ENCODE measurements at places on chromosomes 6 and 20.

DNA sequence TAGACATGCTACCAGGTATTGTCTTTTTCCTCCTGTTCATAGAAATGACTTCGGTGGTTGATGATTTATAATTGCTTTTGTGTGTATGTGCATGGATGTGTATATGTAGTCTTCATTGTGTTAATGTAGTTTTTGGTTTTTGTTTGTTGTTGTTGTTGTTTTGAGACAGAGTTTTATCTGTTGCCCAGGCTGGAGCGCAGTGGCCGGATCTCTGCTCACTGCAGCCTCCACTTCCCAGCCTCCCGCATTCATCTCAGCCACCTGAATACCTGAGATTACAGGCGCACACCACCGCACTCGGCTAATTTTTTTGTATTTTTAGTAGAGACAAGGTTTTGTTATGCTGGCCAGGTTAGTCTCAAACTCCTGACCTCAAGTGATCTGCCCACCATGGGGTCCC, 75.2 kb downstream of the HFE start:
- DNase-seq: no peak

GRCh38 chr6:88611721-88612120, 351.7 kb downstream of the RNGTT start:
- no peak for DNase-seq

GRCh38 chr6:113818578-113818977, 38.6 kb upstream of the MARCKS start:
- no peak for DNase-seq

GRCh38 chr20:1526310-1526709, 31.2 kb downstream of the SIRPD start:
- no peak for DNase-seq

GRCh38 chr20:53582574-53583351, 10.9 kb downstream of the ZNF217 start:
- DNase-seq: no peak

DNA sequence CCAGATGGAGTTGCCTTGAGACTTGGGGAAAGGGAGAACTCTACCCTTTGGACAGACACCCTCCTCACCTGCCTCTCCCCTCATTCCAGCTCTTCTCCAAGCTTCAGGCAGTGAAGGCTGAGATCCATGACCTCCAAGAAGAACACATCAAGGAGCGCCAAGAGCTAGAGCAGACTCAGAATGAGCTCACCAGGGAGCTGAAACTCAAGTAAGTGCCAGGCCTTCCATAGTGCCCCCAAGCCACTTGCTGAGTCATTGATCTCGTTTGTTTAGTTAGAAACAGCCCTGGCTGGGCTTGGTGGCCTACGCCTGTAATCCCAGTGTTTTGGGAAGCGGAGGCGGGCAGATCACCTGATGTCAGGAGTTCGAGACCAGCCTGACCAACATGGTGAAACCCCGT, 39.2 kb downstream of the KIF3B start:
- no peak for DNase-seq

DNA sequence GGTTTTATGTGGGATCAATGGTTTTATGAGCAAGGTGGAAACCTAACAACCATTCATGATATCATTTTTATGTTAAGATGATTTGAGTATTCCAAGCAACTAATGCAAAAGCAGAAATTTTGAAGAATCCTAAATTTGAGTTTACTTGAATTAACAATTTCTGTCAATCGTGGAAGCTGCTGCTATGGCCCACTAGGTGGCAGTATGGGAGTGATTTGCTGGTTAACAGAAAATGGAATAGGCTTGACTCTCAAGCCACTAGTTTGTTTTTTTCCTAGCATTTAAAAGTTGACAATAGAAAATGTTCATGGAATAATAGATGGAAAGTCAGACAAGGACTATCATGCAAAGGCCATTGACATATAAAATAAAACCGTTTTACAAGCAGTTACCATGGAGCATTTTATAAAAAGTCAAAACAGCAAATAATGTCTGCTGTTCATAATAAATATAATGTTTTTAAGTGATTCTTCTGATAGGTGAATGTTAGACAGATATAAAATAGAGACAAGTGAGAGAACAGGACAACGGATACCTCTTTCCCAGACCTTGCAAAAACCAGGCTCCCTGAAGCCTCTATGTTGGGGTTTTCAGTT, 43.0 kb upstream of the TMEM200A start:
- DNase-seq: peak; percentile 63

- DNase-seq: no peak
These were observed 2.9 kb downstream of the TFAP2C start for GRCh38 chr20:56631990-56632327.

GRCh38 chr6:14520536-14520935, 403.0 kb downstream of the CD83 start:
- no peak for DNase-seq

DNA sequence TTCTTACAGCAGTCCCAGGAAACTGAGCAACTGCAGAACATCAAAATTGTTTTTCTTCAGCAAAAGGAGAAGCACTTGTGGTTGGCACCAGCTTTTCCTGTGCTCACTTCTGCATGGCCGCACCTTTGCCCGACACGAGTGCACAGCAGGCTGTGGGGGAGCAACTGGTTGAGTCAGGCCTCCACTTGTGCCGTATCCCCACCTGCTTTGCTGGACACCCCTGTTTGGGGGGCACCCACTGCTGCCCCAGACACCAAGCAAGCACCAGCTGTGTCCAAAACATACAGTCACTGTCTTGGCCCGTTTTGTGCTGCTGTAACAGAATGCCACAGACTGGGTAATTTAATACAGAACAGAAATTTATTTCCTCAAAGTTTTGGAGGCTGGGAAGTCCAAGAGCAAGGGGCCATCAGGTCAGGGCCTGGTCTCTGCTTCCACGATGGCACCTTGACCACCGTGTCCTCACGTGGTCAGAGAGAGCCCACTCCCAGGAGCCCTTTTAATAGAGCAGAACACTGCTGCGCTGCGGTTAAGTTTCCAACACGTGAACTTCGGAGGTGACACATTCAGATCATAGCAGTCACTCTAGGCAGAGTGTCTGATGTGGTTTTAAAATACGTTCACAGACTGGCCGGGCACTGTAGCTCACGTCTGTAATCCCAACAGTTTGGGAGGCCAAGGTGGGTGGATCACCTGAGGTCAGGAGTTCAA, 8.7 kb upstream of the GMEB2 start:
- DNase-seq: no peak

DNA sequence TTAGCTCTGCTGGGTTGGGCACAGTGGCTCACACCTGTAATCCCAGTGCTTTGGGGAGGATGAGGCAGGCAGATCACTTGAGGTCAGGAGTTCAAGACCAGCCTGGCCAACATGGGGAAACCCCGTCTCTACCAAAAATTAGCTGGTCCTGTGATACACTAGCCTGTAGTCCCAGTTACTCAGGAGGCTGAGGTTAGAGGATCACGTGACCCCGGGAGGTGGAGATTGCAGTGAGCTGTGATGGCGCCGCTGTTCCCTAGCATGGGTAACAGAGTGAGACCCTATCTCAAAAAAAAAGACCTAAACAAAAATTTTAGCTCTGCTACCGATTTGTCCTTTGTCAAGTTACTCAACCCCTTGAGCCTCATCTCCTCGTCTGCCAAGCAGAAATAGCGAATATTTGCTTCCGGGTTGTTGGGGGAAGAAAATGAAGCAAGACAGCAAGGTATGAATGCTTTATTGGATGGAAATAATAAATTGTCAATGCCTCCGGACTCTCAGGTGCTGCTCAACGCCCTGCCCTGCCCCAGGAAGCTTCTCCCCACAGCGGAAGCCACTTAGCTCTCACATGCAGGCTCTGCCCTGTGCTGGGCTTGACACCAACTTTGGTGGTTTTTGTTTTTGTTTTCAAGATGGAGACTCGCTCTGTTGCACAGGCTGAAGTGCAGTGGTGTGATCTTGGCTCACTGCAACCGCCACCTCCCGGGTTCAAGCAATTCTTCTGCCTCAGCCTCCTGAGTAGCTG, 24.9 kb upstream of the ITCH start:
- no peak for DNase-seq

- DNase-seq: no peak
These were observed 643.8 kb upstream of the AGPAT4 start for GRCh38 chr6:161917645-161918044.

GRCh38 chr6:169316651-169317050, 63.0 kb upstream of the THBS2 start:
- no peak for DNase-seq

- DNase-seq: no peak
These were observed 43.9 kb downstream of the C20orf203 start for GRCh38 chr20:32629813-32630212.

- DNase-seq: peak; percentile 78
These were observed 84.4 kb downstream of the CRYBG1 start for GRCh38 chr6:106444777-106445507.

GRCh38 chr6:101597693-101598092, 204.2 kb downstream of the GRIK2 start:
- no peak for DNase-seq

DNA sequence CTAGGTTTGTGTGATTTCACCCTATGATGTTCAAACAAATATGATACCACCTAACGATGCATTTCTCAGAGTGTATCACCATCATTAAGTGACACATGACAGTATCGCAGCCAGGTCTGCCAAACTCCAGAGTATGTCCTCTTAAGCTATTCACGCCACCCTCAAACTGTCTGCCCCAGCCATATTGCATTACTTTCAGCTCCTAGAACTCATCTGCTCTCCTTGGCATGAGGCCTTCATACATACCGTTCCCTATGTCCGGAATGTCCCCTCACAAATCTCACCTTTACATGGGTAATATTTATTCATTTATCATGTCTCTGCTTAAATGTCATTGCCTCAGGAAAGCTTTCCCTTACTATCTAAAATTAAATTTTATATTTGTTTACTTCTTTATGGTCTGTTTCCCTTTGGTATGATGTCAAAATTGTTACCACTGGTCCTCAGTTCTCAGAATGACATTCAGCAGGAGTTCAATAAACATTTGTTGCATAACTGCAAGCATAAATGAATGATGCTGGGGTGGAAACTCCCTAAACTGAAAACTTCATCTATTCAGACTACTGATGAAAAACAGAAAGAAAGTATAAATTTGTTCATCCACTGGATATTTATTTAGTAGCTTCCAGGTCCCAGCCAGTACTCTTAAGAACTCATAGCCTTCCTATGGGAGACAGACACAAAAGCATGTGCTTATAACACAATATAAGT, 3.2 kb downstream of the SESN1 start:
- DNase-seq: no peak

GRCh38 chr6:50047026-50047425, 2.7 kb downstream of the DEFB112 start:
- DNase-seq: no peak

DNA sequence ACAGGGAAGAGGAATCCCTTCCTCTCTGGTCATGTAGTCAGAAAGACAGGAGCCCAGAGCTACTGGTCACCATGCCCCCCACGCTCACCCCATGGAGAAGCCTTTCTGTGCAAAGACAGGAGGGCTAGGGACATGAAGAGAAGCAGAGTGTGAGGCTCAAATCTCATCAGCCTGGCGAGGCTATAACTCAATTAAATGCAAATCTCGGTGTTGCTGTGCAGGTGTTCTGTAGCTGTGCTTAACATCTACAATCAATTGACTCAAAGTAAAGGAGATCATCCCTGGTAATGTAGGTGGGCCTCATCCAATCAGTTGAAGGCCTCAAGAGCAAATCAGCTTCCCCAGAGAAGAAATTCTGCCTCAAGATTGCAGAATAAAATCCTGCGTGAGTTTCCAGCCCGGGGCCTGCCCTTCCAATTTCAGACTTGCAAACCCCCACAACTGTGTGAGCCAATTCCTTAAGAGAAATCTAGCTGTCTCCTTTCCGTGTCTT, 64.4 kb downstream of the CHMP4B start:
- DNase-seq: no peak

- no peak for DNase-seq
These were observed 239.6 kb upstream of the DEFB112 start for GRCh38 chr6:50289366-50289765.

- DNase-seq: no peak
These were observed 22.2 kb upstream of the EZR start for GRCh38 chr6:158841358-158841757.

- DNase-seq: no peak
These were observed 1.9 kb upstream of the GJB7 start for GRCh38 chr6:87330961-87331360.

DNA sequence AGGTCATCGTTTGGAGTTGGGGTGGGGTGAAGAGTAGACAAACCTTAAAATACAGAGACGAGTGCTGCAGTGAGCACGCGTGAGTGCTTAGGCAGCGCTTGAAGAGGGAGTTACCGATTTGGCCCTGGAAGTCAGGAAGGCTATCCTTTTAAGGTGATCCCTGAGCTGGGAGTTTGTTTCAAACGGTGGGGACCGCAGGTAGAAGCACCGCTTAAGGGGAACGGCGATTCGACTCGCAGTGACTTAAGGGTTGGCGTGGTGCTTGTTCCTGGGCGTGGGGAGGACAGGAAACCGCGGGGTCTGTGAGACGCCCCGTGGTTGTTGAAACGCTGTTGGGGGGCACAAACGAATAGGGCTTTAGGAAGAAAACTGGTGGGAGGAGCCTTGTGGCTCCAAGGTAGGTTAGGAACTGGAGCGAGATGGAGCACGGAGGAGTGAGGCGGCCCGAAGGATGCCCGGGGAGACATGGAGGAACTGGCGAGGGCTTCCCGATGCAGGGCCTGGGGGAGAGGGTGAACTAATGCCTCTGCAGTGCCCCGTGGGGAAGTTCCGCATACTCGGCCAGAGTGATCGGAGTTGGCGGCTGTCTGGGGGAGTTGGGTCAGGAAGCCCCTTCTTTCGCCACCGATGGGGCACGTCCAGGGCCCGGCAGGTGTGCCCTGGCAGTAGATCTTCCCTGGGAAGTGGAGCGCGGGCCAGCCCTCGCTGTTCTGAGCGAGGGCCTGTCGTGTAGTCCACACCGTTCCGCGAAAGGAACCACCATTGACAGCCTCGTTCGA, 1.3 kb upstream of the CDYL start:
- no peak for DNase-seq

DNA sequence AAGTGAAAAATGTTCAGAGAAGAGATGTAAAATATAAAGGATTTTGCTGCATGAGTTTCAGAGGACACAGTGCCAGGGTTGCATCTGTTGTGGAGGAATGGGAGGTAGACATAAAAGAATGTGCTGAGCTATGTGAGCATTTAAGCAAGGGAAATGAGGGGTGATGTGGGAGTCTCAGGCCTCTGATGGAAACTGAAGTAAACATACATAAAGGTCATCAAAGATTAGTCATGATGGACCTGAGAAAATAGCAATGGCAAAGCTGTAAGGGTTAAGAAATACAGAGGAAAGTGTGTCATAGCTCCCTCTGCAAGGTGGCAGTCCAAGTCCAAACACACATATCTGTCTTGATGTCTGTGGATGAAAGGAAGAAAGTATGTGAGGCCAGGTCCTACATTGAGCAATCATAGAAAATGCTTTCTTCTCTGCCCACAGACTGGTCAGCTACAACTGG, 306.6 kb upstream of the ECI2 start:
- no peak for DNase-seq

GRCh38 chr20:52313341-52313963, 121.9 kb upstream of the ZFP64 start:
- peak; percentile 61 for DNase-seq

DNA sequence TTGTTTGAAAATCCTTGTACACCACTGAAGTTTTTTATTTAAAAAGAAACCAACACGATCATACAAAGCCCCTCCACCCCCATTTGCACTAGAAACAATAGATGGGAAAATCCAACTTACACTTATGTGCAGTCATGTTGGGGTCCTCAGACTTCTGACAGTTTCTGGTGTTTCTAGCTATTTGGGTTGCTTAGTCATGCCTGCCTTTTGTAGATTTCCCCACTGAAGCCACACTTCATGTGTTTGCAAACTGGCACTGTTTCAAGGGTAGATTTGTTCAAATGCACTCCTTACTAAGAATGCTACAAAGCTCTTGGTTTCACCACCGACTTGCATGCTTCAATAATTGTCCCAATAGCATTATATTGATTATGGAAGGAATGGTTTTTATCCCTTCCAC, 1.5 kb downstream of the SH3BGRL2 start:
- peak; percentile 47 for DNase-seq

GRCh38 chr6:42781546-42781795, 381 bp upstream of the BICRAL start:
- DNase-seq: no peak
